ENCODE measurements at places on chromosomes 1 and 21.

DNA sequence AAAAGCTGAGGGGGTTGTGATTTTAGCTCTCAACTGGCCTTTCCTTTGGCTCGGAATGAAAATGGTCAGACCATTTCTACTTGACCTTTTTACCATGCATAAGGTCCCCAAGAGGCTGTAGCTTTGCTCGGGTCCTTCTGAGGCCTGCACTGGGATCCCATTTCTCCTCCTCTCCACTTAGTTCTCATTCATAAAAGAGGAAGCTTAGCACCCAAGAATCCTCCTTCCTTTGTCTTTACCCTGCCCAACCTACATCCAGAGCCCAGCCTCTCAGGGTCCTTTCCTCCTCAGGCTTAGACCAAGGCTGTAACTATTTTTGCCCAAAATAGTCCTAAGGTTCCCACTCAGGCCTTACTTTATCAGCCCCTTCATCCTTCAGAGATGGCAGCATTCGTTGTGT, 6.0 kb upstream of the SLC27A3 start:
- no peak for DNase-seq

DNA sequence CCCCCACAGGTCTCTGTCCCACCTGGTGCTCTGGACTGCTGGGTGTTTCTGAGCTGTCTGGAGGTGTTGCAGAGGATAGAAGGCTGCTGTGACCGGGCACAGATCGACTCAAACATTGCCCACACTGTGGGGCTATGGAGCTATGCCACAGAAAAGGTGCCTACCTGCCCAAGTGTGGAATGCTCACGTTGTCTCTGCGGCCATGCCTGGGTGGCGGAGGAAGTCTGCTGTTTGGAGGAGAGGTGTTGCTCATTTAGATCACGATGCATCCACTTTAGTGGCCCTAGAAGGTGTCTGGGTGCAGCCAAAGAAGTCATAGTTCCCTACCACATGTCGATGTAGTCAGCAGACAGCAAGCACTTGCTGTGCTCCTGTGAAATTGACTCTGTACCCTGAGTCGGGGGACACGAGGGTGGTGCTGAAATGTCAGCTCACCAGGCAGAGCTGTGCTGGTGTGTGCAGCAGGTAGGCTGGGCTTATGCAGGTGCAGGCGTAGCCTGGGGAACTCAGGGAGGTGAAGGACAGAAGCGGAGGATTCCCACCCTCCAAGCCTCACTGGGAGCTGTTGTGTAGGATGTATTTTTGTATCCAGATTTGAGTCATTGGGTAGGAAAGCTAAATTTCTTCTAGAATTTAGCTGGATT, 32.8 kb upstream of the PWP2 start:
- DNase-seq, result peak; percentile 78

DNA sequence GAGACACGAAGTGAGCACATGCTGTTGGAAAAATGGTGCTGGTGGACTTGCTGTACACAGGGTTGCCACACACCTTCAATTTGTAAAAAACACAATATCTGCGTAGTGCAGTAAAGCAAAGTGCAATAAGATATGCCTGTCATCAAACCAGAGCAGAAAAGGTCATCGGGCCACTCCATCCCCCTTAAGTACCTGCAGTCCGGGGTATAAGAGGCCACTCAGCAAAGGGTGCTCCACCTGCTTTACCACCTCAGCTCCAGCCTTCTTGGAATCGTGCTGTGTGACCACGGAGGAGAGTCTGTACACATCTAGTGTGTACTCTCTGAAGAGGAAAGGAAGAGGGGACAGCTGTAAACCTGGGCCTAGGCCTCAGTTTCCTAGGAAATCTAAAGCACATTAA, 10.9 kb downstream of the YARS1 start:
- DNase-seq, result no peak

DNA sequence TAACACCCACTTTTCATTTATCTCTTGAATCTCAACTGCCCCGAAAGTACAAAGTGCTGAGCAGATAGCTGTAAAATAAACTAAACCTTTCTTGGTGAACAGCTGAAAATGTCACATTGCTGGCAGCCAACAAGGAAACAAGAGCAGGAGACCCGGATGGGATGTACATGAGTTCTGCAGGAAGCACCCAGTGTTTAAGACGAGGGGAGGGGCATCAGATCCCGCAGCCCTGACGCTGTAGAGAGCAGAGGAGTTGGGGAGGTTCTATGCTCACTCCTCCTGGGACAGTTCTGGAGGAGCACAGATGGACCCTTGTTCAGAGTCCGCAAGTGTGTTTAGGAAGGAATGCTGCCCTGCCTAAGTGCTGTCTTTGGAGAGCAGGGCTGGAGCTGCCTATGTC, 32.0 kb upstream of the EPHA8 start:
- no peak for DNase-seq

DNA sequence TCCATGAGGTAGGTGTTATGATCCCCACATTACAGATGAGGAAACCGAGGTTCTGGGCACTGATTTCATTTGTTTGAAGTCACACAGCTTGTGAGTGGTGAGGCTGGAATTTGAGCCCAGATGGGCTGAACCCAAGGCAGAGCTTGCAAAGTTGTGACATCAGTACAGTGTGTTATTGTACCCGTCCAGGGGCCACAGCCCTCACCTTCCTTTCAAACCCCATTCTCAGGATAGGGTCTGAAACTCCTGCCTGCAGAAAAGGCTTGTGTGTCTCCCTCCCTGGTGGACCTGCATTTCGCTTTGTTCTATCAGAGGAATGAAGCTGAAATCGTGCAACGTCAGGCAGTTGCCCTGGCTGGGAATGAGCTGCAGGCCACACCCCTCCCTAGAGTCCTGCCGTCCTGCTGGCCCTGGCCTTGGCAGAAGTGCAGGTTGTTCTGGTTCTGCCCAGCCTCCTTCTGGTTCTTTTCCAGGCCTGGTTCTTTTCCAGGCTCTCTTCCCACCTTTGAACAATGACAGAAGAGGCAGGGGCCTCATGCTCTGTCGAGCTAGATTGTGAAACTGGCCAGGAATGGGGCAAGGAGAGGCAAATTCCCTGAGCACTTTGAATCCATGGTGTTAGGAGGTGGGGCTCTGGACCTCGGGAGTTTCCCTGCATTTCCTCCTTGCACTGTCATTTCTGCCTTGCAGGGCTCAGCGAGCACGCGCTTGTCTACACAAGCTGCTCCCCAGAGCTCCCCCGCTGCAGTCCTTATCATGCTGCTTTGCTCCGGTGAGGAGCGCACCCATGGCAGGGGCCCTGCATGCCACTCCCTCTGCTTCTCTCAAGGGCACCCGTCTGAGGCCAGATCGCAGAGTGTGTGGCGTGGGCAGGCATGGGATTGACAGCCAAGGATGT, 8.2 kb upstream of the MYOM3 start:
- DNase-seq, result no peak

DNA sequence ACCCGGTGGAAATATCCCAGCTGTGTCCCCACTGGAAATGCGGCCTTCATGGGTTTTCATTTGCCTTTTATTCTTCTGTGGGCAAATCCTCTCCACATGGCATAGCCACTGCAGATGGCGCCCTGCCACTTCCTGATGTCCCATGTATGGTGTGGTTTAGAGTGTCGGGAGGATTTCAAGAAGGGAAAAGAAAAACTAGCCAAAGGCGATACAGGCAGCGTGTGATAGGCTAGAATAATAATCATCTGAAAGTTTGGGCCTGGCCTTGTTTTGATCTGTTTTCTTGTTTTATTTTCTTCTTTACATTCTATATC, 123.6 kb downstream of the PEX14 start:
- DNase-seq, result no peak

GRCh38 chr1:38269923-38270848, 223.6 kb upstream of the POU3F1 start:
- no peak for DNase-seq

GRCh38 chr1:23108918-23109533, 59.6 kb downstream of the LUZP1 start:
- DNase-seq, result no peak

GRCh38 chr1:63898428-63899196, 124.8 kb downstream of the ROR1 start:
- DNase-seq, result no peak

DNA sequence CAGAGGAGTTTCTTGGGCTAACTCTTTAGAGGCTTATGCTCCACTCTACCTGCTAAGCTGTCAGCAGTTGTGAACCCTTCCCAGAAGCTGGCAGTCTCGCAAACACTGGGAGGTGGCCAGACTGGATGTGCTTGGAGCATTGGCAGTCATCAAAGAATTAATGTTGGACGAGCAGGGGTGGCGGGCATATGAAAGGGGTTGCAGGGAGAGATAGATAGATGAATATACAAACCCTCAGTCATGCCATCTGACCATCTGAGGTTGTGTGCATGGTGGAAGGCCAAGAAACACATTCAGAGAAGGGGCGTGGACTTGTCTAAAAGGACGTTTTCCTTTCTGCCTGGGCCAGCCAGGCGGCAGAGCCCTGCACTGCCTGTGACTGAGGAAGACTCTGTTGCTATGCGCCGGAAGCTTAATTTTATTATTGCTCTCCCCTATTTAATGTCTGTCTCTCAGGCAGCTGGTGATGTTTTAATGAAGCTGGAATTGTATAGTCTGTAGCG, 164.4 kb downstream of the PBX1 start:
- no peak for DNase-seq

- no peak for DNase-seq
Observed at GRCh38 chr1:87182611-87183010, 146.1 kb upstream of the LMO4 start.

GRCh38 chr1:206449565-206449964, 20.7 kb upstream of the IKBKE start:
- no peak for DNase-seq

DNA sequence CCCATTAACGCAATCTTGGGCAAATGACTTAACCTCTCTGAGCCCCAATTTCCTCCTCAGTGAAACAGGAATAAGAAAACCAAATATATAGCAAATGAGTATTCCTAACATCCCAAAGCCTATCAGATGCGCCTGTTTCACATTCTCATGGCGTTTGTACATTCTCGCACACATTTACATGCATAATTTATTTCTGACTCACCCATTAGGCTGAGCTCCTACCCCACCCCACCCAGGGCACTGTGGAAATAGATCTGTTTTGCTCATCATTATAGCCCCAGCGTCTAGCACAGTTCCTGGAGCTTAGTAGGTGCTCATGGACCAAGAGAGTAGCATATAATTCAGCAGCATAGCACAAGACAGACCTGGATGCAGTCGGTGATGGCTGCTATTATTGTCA, 146.1 kb upstream of the VANGL1 start:
- DNase-seq, result no peak

GRCh38 chr1:103259982-103260381, 151.7 kb upstream of the COL11A1 start:
- DNase-seq, result no peak

- no peak for DNase-seq
Observed at GRCh38 chr1:7280347-7280960, 490.6 kb upstream of the VAMP3 start.

DNA sequence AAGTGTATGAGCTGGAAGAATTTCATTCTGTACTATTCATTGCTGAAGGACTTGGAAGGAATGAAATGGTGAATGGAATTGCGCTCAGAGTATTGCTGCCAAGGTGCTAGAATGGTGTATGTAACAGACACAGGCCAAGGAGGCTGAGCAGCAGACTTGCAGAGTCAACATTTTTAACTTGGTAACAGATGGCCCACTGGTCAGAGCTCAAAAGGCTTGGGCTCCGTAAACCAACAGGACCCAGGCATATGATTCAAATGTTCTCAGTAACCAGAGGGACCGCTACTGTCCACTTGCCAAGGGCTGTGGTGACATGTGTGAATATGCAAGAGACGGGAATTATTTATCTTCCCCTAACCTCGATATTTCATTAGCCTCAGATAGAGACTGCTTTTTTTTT, 28.8 kb upstream of the PTGFRN start:
- no peak for DNase-seq

DNA sequence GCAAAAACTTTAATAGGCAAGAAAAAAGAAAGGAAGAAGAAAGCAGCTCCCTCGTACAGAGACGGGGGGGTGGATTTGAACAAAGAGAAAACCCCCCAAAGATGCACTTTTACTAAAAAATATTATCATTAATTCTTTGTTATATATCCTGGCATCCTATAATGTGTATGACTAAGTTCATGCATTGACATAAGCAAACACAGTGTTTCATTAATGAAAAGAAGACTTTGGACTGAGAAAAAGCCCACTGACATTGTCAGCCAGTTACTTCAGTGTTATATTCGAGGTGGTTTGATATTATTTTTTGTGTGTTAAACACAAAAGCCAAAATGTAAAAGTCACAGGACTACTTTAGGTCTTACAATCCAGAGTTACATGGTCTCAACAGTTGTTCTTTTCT, 110.1 kb upstream of the DPYD start:
- DNase-seq, result no peak

- DNase-seq, result no peak
Observed at GRCh38 chr1:197180252-197180878, 33.9 kb upstream of the ASPM start.

DNA sequence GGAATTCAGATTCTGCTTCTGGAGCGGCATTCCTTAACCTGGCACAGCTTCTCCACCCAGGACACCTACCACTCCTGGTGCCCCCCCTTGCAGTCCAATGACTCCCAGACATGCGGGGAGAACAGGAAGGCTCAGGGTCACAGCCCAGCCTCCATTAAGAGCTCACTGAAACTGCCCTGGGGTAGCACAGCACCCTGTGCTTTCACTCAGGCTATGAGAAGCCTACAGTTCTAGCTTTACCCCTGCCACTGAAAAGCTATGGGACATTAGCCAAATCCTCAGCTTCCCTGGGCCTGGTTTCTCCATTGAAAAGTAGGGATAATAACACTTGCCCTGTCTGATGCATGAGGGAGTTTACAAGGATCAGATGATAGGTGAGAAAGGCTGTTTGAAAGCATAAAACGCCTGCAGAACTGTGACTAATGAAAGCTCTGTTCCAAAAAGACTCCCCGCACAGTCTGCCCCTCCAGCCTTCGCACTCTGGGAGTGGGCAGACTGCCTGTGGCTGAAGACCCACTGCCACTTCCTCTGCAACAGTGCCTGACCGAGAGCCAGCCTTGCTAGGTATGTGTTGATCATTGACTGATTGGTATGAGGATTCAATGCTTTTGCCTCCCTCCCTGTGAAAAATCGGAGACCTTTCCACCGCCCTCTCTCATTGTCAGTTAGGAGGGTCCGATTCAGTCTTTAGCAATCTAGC, 2.7 kb upstream of the CLDN19 start:
- DNase-seq, result no peak

DNA sequence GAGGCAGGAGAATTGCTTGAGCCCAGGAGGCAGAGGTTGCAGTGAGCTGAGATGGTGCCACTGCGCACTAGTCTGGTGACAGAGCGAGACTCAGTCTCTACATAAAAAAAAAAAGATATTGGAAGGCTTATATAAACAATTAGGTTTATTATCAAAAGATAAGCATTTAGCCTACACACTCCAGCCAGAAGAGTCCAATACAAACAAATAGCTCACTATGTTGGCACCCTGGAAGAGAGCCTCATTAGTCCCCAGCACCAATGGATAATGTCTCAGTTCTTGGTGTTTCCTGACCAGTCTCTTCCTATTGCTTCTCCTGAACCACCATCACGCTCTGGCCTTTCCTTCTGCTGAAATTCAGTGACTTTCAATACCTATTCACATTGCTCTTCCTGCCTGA, 48.6 kb upstream of the ATP1A1 start:
- DNase-seq, result no peak

GRCh38 chr1:211148366-211148765, 14.4 kb upstream of the KCNH1 start:
- no peak for DNase-seq

All from CD8-positive, alpha-beta T cell (primary cell).